Progenitor cell of endocrine pancreas (in vitro differentiated cells): ENCODE measurements at places on chromosomes 6 and 20.
A peak's percentile ranks its signal among the peaks of the same experiment; 100 is the strongest.

DNA sequence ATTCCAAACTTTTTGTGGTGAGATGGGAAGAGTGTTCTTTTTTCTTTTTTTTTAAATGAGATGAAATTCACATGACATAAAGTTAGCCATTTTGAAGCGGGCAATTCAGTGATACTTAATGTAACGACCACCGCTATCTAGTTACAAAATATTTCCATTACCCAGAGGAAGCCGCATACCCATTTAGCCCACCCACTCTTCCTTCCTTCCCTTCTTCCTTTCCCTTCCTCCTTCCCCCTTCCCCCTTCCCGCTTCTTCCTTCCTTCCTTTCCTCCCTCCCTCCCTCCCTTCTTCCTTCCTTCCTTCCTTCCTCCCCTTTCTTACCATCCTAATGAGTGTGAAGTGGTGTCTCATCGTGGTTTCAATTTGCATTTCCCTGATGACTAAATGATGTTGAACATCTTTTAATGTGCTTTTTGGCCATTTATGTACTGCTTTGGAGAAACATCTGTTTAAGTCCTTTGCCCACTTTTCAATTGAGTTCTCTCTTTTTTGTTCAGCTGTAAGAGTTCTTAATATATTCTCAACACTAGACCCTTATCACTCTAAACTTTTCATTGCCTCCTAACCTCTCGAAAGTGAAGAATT lies 371.1 kb downstream of the FARS2 start:
- DNase-seq = no peak

- no peak for DNase-seq
Measured at GRCh38 chr6:34053721-34054120, 92.2 kb downstream of the GRM4 start.

DNA sequence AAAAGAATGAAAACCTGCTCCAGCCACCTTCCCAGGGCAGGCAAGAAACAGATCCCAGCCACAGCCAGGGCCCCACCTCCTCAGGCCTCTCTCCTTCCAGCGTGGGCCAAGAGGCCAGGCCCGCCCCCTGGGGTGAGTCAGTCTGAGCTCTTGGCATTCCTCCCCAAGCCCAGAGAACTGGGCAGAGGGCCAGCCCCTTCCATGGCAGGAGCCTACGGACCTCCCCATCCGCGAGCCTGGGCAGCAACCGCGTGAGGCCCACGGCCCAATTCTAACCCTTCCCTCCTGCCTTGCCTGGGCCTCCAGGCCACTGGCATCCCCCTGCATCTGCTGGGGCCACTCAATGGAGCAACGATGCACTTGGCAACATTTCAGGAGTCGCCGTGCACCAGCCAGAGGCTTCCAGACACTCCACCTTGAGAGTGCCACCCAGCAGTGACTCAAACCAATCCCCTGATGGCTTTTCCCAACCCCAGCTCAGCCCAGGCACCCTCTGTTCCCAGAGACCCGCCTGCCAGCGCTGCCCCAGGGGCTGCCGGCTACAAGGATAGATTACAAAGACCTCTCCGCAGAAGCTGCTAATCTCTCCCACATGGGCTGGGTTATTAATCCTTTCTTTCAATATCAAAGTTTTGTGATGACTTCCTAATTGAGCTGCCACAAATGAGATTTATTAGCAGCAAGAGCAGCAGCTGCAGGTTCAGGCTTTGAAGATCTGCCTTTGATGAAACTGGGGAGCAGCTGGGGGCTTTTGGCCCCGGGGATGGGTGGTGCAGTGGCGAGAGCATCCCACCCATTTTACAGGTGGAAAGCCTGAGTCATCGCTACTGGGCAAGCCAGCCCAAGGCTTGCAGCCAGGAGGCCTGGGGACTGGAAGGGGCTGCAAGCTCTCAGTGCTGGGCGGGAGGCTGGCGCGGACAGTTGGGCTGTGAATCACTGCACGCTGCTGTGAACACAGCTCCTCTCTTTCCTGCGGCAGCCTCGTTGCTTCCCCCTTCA lies 85.7 kb downstream of the NFATC2 start:
- DNase-seq = no peak

DNA sequence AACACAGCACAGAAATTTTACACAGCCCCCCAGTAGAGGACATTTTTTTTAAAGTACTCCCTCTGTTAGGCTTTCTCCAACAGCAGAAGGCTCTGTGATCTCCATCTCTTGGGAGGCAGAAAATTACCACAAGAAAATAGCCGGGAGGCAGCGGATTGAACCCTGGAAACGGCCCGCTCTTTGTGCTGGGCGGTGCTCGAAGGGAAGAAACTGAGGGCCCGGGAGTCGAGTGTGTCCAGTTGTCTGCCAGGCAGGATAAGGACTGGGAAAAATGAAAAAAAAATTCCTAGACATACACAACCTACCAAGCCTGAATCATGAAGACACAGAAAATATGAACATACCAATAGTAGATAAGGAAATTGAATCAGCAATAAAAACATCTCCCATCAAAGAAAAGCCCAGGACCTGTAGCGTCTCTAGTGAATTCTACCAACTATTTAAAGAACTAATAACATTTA lies 31.5 kb downstream of the POM121L2 start:
- DNase-seq = no peak

DNA sequence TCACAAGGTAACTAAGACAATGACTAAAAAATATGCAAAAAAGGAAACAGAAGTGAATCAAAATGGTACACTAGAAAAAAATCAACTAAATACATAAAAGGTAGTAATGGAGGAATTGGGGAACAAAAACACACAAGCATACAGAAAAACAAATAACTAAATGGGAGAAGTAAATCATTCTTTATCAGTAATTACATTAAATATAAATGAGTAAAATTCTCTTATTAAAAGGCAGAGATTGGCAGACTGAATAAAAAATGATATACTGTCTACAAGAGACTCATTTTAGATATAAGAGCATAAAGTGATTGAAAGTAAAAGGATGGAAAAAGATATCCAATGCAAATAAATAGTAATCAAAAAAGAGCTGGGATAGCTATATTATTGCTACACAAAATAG lies 39.4 kb upstream of the VEGFA start:
- DNase-seq = no peak

DNA sequence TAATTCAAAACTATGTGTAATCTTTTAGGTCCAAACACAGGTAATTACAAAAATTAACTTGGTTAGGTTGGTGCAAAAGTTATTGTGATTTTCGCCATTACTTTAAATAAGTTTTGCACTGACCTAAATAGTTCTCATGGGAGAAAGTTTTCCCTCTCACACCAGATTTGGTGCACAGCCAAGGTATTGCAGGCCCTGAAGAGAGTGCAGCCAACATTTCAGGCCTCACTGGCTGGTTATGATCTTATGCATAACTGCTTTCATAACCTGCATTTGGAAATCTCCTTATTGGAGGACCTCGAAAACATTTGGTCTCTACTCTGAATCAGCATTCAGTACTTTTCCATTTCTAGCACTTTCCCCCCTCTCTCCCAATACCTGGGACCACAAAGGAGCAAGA lies 993.1 kb upstream of the MANEA start:
- DNase-seq = no peak

GRCh38 chr6:52352239-52353018 lies 9.5 kb upstream of the PAQR8 start:
- no peak for DNase-seq

DNA sequence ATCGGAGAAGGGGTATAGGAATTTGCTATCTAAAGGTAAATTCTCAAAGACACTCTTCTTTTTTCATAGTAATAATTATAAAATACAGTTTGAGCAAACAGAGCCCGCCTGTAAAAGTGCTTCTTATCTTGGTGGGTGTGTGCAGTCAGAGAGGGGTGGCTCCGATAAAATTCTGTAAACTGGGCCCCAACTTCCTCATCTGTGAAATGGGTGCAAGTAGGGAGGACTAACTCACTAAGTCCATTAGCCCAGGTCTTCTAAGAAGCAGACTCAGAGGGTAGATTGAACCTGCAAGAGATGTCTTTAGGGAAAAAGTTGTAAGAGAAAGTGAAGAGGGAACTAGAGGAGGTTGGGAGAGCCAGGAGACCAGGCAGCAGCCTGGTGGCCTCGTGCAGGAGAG lies 245.8 kb upstream of the RREB1 start:
- DNase-seq = no peak

DNA sequence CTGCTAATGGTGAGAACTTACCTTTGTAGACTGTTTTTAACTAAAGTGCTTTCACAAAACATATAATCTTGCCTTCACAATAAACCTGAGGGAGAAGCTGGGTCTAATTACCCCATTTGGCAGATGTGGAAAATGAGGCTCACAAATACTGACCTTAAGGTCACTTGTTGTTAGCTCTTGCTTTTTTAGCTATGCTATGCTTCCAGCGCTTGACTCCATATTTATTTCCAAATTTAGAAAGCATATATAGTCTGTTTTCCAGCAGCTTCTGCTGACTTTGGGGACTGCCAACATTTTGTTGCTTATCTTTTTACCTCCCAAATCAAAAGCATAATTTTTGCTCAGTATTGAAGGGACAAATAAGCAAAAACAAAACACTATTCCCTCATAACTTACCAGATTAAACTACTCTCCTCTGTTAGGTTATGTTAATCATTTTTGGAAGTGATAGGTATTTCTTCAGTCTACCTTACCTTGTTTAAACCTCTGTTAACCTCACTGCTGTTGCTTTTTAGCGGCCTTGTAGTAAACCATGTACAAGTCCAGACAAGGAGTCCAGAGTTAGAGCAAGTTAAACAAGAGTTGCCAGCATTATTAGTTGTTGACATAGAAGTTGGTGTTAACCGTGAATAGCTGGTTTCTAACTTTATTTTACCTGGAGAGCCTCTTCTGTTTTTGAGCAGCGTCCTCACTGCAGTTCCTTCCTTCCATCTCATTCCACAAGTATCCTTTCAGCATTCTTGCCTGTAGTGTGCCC lies 4.9 kb upstream of the BTBD3 start:
- DNase-seq = no peak

DNA sequence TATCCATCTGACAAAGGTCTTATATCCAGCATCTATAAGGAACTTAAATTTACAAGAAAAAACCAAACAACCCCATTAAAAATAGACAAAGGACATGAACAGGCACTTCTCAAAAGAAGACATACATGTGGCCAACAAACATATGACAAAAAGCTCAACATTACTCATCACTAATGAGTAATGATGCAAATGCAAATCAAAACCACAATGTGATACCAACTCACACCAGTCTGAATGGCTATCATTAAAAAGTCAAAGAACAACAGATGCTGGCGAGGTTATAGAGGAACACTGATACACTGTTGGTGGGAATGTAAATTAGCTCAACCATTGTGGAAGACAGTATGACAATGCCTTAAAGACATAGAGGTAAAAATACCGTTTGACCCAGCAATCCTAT lies 13.9 kb downstream of the MACROD2 start:
- DNase-seq = no peak

- DNase-seq = no peak
Measured at GRCh38 chr6:29967379-29968010, 25.2 kb downstream of the HLA-A start.

GRCh38 chr20:43832096-43832816 lies 82.4 kb upstream of the TOX2 start:
- no peak for DNase-seq

- no peak for DNase-seq
Measured at GRCh38 chr6:3919130-3919628, 70.0 kb downstream of the FAM50B start.

GRCh38 chr20:45051204-45052060 lies 49.5 kb downstream of the KCNS1 start:
- DNase-seq = no peak

GRCh38 chr6:10383331-10384090 lies 31.4 kb downstream of the TFAP2A start:
- DNase-seq = no peak

- no peak for DNase-seq
Measured at GRCh38 chr6:4503700-4504099, 272.5 kb upstream of the CDYL start.

DNA sequence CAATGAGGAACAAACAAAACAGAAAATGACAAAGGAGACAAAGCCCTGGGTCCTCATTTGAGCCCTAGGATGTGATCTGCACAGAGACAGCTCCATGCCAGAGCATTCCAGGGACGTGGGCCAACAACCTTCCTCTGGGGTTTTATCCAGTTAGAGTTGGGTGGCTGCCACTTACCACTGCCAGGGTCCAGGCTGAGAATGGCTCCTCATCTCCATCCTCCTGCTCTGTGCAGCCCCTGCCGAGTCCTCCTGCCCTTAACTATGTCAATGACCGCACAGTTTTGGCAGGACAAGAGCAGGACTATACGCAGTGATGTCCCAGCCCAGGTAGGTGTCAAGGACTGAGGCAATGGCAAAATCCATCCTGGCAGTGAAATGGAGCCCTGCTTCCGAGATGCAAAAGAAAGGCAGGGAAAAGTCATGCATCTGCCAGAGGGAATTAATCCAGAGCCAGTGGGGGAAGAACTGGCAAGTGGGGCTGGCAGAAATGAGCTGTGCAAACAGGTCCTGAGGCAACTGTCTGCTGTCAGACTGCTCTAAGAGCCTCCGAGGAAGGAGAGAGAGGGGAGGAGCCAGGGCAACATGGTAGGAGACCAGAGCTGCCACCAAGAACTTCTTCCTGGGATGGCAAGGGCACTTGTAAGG lies 449.4 kb downstream of the PTPRT start:
- no peak for DNase-seq

GRCh38 chr6:36836111-36837021 lies 2.9 kb downstream of the CPNE5 start:
- no peak for DNase-seq

DNA sequence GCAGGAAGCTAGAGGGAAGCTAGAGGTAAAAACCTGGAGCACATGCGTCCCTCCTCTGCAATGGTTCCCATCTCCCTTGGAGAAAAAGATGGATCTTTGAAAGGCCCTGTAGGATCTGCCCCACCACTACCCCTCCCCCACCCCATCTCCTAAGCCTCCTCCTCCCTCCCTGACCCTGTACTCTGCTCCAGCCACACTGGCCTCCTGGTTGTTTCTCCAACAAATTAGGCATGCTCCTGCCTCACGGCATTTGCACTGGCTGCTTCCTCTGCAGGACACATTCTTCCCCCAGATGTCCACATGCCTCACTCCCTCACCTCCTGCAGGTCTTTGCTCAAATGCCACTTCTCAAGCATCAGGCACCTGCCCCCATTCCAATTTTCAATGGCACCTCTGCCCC lies 45.5 kb downstream of the UBE2V1 start:
- no peak for DNase-seq

- no peak for DNase-seq
Measured at GRCh38 chr6:53192682-53193188, 44.1 kb upstream of the GCM1 start.

DNA sequence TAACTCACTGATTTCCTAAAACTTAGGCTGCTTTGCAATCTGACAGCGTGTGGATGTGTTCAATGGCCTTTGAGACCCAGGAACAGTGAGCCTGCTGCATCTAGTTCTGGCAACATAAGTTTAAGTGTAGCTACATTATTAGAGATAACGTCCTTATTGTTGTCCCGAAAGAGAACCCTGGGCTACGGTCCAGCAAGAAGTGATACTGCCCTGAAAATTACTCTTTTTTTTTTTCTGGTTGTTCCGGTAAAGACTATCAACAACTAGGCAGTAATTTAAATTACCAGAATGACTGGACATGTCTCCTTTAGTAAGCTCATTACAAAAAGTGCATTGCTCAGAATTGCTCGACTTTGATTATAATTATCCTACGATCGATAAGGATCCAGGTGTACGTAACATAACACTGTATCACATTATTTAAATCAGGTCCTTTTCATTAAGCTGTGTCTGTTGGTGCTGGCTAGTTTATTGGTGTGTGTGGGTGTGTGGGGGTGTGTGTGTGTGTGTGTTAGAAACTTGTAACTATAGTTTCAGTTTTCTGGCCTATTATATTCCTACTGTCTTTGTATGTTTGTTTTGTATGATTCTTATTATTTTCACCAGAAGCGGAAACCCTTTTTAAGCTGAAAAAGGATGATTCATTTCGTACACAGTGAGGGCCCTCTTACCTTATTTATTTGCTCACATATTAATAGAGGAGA lies 3.0 kb downstream of the TSHZ2 start:
- no peak for DNase-seq

- DNase-seq = peak; percentile 45
Measured at GRCh38 chr6:82364087-82365015, 734 bp downstream of the TPBG start.
